ENCODE measurements at places on chromosomes 7 and 10. TPM values are rescaled to one million over a fixed set of nuclear protein-coding genes. Genes with fewer than 3 reads are reported as not detected.
A peak's percentile ranks its signal among the peaks of the same experiment; 100 is the strongest.

GRCh38 chr7:91064938-91065337 is 199.3 kb upstream of the FZD1 start:
- H3K36me3 ChIP-seq = no peaks in the 10 kb centered on the region
- no peak for DNase-seq
- H3K4me1 ChIP-seq = no peaks in the 10 kb centered on the region
- H3K27ac ChIP-seq = no peak overlapping the region
- H3K4me3 ChIP-seq = no peak overlapping the region
- H3K27me3 ChIP-seq = no peaks in the 10 kb centered on the region

DNA sequence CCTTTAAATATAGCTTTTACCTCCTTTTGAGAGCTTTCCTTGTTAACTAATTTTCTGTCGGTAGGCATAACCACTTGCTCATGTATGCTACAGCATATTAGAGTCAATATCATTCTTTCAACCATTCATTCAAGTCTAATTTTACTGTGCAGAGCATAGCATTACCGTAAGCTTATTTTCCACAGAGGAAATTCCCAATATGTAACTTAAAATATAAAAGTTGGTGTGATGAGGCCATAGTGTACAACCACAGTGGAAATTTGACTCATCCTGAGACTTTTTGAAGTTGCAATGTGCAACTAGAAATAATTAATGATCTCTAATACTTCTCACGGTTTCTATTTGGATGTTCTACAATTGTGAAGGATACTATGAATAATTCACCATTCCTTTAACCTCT is 80.6 kb upstream of the KLF6 start:
- DNase-seq = no peak
- H3K36me3 ChIP-seq = no peaks in the 10 kb centered on the region
- no peaks in the 10 kb centered on the region for H3K27me3 ChIP-seq
- H3K27ac ChIP-seq = no peak overlapping the region
- H3K4me3 ChIP-seq = no peak overlapping the region

Gene KCND2
- 0.04 TPM for total RNA-seq

DNA sequence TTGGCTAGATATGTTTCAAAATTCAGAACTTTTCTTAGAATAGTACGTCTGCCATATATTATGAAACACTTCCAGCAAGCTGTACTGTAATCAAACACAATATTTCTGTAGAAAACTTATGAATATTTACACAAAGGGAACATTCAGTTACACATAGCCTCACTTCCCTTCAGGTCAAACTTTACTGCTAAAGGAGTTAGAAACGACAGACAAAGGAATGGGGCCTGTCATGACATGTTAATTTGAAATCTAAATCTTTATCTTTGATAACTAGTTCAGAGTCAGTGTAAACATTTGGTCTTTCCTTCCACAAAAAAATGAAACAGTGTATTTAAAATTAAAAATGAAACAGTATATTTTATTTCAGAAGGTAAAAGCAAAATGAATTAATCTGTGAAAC is 1.0 kb upstream of the CROT start:
- peak overlapping the region; percentile 92 for H3K27ac ChIP-seq
- no peaks in the 10 kb centered on the region for H3K27me3 ChIP-seq
- DNase-seq = no peak
- H3K4me1 ChIP-seq = peaks cover 14% of the 10 kb centered on the region

DNA sequence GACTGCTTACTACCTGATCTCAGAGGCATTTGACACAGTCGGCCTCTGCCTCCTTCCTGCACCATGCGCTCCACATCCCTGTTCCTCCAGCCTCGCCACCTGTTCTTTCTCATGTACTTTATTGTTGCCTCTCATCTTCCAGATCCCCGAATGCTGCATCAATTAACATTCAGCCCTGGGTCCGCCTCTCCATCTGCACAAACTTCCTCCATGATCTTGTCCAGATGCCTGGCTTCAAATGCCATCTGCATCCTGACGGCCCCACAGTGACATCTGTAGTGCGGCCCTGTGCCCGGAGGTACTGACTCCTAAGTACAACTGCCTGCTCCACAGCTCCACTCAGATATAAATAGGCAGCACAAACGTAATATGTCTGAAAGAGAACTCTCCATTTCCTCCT is 51.2 kb upstream of the STK17A start:
- no peaks in the 10 kb centered on the region for H3K4me1 ChIP-seq
- H3K4me3 ChIP-seq = no peak overlapping the region
- DNase-seq = peak; percentile 51
- H3K27me3 ChIP-seq = no peaks in the 10 kb centered on the region
- no peak overlapping the region for H3K27ac ChIP-seq
- H3K36me3 ChIP-seq = no peaks in the 10 kb centered on the region

Gene HNRNPF
- 79.6 TPM for total RNA-seq

Gene SLK
- total RNA-seq = 48.6 TPM

Gene PRXL2A
- total RNA-seq = 63.9 TPM

DNA sequence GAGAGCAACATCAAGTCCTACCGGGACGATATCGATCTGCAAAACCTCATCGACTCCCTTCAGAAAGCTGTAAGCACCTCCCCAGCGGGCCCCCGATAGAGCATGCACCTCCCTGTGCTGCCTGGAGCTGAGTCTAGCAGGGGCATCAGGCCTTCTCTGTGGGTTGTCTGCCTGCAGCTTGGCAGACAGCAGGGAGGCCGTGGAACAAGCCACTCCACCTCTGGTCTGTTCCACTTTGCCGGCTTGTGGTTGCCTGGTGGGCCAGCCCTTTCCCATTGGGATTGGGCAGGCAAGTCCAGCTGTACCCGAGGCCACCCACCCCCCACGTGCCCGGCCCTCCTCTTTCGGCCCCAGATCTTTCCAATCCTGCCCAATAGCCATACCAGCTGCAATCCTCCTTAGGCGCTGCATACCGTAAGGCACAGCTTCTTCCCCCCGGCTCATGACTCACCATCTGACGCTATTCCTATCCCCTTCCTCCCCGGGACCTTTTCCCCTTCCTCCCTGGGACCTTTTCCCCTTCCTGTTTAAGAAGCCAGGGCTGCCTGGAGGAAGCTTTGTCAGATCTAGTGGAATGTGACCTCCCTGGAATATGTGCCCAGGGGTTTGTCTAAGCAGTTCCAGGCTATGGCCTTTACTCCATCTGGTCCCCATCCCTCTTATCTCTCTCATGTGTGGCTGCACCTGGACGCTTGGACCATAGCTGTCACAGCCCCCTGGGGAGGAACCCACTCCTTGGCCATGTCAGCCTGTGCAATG is 28.1 kb upstream of the SH2D4B start:
- peak overlapping the region; percentile 80 for H3K27ac ChIP-seq
- peak; percentile 71 for DNase-seq
- peaks cover 39% of the 10 kb centered on the region for H3K4me1 ChIP-seq
- no peak overlapping the region for H3K4me3 ChIP-seq
- peaks cover 64% of the 10 kb centered on the region for H3K36me3 ChIP-seq

DNA sequence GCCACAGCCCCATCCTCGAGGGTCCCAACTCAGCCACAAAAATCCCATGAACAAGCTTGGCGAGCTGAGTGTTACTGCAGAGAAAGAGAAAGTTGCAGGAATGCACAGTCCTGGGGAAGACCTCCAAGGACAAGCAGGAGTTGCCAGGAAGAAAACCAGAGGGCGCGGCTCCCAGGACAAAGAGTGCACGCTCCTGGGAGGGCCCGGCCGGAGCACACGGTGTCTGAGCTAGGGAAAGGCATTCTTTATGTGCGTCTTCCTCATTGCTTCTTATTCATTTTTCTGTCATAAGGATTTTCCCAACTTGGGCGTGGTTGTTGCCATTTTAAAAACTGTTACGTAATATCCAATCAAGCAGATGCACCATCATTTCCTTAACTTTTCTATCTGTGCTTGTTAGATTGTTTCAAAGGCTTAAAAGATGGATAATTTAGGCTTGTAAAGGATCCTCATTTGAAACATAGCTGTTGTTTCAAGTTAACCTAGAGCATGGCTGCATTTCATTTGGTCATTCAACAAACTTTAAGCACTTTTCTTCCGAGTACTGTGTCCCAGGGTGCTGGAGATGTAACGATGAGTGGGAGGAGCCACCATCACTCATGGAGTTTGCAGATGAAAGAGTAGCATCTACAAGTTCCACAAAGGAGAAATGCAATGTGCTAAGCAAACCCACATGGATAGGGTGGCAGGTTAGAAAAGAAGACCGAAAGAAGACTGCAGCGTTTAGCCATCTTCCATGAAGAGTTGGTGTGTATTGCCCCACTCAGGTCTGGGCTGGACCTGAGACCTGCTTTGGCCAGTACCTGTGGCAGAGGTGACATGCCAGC is 5.6 kb upstream of the CNPY1 start:
- no peak for DNase-seq
- no peak overlapping the region for H3K27ac ChIP-seq
- no peak overlapping the region for H3K4me3 ChIP-seq
- H3K36me3 ChIP-seq = no peaks in the 10 kb centered on the region

GRCh38 chr10:86649471-86650150 is 4.7 kb upstream of the OPN4 start:
- H3K4me1 ChIP-seq = peaks cover 49% of the 10 kb centered on the region
- no peaks in the 10 kb centered on the region for H3K27me3 ChIP-seq
- no peaks in the 10 kb centered on the region for H3K36me3 ChIP-seq
- no peak overlapping the region for H3K4me3 ChIP-seq

Gene UPP1
- 12.5 TPM for total RNA-seq

Gene STEAP1B
- 0.51 TPM for total RNA-seq

GRCh38 chr10:44922021-44922420 is 10.9 kb downstream of the TMEM72 start:
- H3K27me3 ChIP-seq = no peaks in the 10 kb centered on the region
- no peak overlapping the region for H3K4me3 ChIP-seq
- H3K36me3 ChIP-seq = no peaks in the 10 kb centered on the region
